ENCODE measurements at places on chromosomes 1 and 21.
A peak's percentile ranks its signal among the peaks of the same experiment; 100 is the strongest.

- peak; percentile 84 for DNase-seq
These were observed 21.6 kb upstream of the BCL10 start for GRCh38 chr1:85297855-85298629.

DNA sequence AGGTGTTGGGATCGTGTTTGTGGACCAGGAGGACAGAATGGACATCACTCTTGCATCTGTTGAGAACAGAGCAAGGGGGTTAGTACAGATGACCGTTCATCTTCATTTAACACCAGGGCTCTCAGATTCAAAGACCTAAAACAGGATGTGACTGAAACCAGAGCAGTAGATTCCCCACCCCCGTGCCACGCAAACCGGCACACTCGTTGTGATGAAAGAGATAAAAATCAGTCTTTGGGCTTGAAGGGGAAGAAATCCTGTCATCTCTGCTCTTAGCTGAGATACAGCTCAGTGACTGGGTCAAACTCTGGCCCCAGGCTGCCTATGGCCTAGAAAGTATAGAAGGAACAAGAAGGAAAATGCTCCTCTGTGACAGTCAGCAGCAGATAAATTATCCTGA is 146.2 kb upstream of the KRTAP19-8 start:
- peak; percentile 28 for DNase-seq

DNA sequence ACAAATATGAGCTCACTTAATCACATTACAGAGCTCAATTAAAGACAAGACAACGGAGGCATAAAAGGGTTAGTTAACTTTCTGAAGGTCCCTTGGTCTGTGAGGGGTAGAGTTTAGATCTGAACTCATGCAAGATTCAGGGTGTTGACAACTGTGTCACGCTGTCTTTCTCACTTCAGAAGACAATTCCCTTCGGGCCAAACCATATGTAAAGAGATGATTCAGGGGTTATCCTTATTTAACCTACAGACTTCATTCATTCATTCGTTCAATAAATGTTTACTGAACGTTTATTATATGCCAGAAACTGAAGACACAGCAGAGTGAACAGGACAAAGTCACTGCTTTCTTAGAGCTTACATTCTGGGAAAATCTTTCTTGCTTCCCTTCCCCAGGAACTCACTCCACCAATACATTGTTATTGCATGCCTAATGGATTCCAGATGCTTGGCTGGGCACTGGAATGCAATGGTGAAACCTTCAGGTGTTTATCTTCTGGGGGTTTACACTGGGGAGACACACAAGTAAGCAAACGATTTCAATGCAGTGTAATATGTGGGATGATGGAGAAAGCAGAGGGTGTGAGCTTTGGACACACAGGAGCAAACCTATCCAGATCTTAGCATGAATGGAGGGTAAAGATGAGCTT is 6.4 kb downstream of the XCL1 start:
- no peak for DNase-seq

- DNase-seq, result no peak
These were observed 18.4 kb downstream of the MTHFR start for GRCh38 chr1:11787251-11787803.

DNA sequence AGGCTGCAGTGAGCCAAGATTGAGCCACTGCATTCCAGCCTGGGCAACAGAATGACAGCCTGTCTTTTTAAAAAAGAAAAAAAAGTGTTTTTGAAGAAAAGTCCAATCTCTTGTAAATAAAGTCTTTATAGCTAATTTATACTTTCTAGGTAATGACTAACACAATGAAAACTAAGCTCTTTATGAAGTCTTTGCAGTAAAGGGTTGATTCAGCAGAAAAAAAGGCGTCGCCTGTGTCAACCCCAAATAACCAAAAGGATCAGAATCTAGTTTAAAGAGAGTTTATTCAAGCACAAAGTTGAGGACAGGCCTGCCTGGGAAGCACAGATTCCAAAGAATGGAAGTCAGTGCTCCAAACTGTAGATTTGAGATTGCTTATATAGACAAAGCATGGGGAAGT is 14.3 kb upstream of the PGBD2 start:
- DNase-seq, result no peak

GRCh38 chr21:42593007-42593814 is 60.2 kb upstream of the PDE9A start:
- peak; percentile 70 for DNase-seq

- no peak for DNase-seq
These were observed 19.1 kb downstream of the MATN1 start for GRCh38 chr1:30704271-30704670.

DNA sequence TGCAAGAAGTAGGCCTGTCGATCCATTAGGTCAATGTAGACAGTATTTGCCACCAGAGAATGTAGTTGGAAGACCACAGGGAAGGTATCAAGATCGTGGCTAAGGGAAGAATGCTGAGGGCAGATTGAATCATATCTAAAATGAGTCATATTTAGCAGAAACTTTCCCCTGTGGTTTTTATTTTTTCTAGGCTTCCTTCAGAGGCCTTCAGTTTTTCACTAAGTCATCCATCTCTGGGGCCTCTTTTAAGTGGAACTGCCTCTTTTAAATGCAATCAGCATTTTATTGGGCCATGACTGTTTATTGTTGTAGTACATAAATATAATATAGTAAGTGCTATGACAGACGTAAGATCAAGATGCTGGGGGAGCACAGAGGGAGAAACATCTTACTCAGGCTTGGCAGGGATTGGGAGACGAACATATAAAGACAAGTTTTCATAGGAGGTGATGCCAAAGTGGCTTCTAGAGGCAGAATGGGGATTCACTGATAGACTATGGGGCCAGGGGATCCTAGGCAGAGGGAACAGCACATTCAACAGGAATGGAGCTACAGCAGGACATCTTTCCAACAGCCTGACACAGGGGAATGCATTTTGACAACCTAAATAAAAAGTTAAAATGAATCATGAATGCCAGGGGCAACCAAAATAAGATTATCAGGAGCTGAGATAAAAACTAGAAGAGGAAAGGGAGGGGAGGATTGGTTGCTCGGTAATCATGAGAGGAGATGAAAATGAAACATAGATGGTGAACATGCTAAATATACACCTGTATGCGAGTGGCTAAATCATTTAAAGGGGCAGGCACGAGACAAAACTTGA is 20.1 kb downstream of the UBE2U start:
- peak; percentile 10 for DNase-seq

DNA sequence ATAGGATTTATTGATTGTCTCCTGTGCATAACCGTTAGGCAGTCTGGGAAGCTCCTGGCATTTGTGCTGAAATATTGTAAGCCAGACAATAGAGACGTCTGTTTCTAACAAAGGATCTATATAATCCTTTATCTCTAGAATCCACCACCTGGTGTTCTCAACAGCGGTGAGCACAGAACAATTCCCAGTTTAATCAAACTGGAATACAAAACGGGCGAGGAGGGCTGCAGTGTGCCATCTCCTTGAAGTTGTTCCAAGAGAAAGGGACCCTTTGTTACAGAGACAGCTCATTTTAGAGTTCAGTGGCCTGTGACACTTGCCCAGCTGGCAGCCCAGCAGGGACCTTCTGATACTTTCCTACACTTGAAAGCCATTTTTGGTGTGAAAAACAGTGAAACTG is 162.8 kb upstream of the IVNS1ABP start:
- DNase-seq, result no peak

GRCh38 chr21:22020221-22020620 is 1022.0 kb downstream of the NCAM2 start:
- DNase-seq, result no peak

GRCh38 chr21:37742532-37742931 is 173.7 kb downstream of the KCNJ6 start:
- DNase-seq, result no peak

GRCh38 chr21:19340303-19340702 is 936.7 kb upstream of the TMPRSS15 start:
- DNase-seq, result peak; percentile 1

DNA sequence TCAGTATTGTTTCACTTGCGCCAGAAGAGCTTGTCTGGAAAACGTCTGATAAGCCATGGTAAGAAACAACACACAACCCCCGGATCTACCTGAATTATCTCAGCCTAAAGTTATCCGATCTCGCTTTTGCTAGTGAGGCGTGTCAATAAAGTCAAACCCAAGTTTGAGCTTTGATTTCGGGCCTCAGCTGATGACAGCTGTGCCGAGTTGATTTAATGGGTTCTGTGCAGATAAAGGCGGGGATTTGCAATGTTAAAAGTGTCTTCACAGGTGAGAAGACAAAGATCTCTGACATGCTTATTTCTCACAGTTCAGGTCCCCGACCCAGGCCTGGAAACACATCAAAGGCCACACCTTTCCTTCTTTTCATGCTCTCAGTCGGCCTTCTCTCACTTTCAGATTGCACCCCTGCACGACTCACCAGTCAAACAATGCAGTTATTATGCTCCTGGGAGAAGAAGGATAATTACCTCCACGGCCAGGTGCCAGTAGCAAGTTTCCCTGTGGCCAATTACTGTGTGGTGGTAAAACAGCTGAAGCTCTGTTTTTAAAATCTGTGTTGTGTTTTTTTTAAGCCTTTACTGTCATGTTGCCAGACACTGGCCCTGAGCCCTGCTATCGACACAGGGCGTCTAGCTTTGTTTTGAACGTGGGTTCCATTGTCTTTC is 245.3 kb upstream of the RUNX1 start:
- DNase-seq, result no peak

DNA sequence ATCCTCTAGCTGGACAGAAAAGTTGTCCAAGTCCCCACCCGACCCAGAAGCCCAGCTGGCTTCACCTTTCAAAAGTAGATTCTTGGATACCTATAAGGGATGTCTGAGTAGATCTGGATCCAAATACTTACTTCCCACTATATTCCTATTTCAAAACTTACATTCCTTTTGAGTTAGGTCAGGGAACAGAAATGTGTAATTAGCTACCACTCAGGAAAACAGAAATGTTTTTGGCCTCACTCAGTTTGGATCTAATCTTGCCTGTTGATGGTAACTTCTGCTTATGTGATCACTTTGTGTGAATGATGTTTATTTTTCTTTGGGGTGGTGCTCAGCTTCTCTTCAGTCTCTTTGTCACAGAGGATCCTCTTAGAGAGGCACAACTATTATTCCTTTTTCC is 814.4 kb upstream of the RGS18 start:
- DNase-seq, result no peak

- no peak for DNase-seq
These were observed 11.4 kb downstream of the DMRTB1 start for GRCh38 chr1:53470584-53470983.

DNA sequence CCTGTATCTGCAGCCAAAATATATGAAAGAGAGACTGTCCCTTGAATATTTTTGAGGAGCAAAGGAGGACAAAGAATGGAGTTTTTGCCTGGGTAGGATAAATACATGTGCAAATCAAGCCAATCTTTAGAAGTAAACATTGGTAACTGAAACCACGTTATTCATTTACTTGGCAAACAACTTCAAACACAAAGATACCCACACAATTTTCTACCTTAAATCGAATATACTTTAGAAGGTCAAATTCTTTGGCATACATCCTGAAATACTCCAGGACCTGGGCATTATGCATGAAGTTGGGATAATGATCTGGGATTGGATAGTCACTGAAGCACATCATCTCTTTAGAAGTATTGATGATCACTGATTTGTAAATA is 9.6 kb downstream of the FMO5 start:
- DNase-seq, result no peak

DNA sequence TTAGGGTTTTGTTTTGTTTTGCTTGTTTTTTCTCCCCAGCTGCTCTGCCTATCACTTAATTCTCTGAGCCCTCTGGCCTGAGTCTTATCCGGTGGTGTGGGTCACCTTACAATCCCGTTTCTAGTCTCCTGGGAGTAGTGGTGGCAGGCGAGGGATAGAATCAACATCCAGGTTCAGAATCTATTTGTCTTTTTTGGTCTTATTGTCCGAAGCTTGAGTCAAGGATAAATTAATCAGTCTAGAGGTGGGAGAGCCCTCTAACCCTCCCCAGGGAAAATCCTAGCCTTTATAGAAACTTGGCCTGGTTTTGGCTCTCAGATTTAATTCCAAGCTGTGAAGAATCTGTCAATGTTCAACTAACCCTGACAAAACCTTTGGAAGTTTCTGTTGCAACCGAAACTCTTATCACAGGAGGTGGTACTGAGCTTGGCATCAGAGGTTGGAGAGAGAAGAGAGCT is 246.3 kb downstream of the FGGY start:
- no peak for DNase-seq

- no peak for DNase-seq
These were observed 38.3 kb downstream of the PAFAH2 start for GRCh38 chr1:25959611-25960010.

DNA sequence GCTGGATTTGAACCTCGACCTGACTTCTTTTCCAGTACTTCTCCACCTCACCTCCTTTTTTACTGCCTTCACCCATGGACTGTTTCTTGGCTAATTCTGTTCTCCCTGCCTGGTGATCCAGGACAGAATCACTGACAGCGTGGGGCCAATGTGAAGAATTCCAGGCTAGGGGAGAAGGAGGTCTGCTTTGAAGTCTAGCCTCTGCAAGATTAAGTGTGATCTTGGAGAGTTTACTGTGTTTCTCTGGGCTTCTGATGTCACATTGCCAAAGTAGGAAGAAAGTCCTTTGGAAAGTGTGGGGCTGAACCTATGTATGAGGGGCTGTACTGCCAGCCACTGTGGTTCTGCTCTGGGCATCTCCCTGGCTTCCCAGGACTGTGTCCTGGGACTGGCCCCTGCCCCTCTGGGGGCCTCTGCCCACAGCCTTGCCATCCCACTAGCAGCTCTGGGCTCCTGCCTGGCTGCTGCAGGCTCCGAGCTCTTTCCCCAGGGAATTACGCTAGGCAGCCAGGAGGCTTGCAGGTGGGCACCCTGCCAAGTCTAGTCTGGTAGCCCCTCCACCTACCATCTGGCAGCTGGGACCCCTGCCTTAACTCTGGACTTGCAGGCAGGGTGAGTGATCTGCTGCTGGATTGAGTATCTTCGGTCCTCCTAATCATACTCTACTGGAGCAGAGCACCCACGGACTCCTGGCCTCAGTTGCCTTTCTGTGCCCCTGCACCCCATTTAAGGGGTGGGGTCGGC is 52.2 kb downstream of the YARS1 start:
- no peak for DNase-seq

GRCh38 chr1:57084701-57085100 is 118.9 kb upstream of the C8B start:
- no peak for DNase-seq

GRCh38 chr1:206930210-206930798 is 8.6 kb upstream of the FCMR start:
- DNase-seq, result no peak

- peak; percentile 93 for DNase-seq
These were observed 40.8 kb downstream of the RSPH1 start for GRCh38 chr21:42455196-42455595.

- peak; percentile 5 for DNase-seq
These were observed 146.6 kb downstream of the TLR5 start for GRCh38 chr1:222996310-222996975.

DNA sequence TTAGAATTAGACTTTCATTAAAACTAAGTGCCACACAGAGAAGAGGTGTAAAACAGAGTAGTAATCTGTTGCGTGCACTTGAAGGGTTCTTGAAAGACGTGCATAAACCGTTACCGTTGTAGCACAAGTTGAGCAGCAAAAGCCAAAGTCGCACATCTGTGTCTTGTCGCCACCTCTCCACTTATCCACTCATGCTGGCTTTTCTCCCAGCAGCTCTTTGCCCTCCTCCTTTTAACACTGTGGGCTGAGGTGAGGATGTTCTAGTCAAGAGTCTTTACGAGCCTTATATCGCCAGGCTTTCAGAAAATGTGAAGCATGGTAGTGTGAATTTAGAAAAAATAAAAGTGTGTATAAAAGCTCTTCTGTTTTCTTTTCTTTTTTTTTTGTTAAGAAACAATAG is 48.0 kb downstream of the NR5A2 start:
- DNase-seq, result no peak

Measured in NB4 (cell line).